ENCODE measurements at places on chromosomes 16 and 17.

DNA sequence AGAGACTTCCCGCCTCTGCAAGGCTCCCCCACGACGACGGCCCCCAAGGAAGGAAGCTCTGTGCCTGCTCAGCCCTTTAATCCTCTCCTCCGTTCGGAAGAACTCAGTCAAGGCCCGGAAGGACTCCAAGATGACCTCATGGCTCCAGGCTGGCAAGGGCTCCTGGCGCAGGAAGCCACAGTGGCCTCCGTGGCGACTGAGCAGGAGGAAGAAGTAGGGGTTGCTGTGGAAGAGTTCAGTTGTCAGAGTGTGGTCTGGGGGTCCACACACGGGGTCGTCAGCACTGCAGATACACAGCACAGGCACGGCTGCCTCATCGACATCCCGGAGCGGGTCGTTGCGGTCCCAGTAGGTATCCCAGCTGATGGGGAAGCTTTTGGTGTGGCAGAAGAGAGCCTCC, 4.2 kb downstream of the ABHD15 start:
- DNase-seq = no peak

DNA sequence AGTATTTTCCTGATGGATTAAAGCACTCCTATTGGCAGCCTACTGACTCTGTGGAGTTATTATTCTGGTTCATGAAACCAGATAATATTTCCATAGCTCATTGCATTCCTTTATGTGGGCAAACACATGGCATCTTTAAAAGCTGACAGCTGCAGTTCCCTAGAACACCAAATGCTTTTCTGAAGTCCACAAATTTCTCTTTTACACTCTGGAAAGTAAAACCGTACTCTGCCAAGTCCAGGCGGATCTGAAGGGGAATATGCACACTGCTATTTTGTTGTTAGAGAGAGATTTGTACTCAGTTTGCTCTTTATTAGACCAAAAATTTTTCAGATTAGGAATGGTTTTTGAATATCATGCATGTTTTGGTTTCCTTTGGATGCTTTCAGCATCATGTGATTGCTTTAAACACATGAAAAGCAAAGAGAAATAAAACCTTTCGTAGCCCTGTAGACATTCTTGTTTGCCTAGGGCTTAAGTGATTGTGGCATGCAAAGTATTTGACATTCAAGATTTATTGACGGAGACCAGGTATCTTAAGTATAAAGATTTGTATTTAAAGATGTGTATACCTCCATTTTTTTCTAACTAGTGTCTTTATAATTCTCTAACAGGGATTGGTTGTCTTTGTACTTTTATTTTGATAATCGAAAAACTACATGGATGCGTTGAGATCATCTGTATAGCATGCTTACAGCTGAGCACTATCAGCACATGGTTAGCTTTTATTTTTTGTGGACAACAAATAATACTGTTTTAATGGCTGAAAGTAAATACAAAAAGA, 19.5 kb downstream of the SEC14L1 start:
- DNase-seq = no peak

- DNase-seq = no peak
Observed at GRCh38 chr17:49333804-49334203, 28.2 kb downstream of the ZNF652 start.

- no peak for DNase-seq
Observed at GRCh38 chr17:72359811-72360210, 239.0 kb downstream of the SOX9 start.

DNA sequence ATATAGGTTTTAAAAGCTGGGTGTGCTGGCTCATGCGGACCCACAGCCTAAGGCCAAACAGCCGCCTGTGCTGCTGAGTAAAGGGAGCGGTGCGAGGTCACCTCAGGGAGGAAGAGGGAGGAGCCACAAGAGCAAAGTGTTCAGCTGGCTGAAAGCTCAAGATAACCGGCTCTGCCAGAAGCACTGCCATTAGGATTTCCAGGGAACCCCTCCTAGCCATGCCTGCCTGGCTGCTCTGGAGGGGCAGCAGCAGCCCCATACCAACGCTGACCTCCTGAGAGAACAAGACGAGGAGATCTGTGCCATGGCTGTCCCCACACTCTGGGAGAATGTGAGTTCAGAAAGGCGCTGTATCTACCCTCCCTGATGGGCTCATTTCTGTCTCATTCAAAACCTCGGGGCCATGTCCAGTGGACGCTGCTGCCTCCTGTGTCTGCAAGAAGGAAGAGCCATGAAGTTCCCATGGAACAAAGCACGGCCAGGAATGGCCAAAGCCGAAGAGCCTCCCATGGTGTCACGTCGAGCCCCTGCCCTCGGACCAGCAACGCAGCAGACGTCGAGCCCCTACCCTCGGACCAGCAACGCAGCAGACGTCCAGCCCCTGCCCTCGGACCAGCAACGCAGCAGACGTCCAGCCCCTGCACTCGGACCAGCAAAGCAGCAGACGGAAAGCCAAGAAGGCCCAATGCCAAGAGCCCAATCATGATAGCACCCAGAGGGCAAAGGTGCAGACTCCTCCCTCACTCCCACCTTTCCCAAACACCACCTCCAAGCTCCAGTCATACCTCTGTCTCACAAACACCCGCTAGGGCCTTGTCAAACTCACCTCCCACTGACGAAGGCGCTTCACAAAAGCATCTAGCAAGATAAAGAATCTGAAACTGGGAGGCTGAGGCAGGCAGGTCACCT, 107.0 kb downstream of the ANKRD11 start:
- no peak for DNase-seq

- DNase-seq = no peak
Observed at GRCh38 chr16:17330044-17330443, 140.7 kb downstream of the XYLT1 start.

- DNase-seq = no peak
Observed at GRCh38 chr17:28182559-28182958, 136.4 kb upstream of the TMEM97 start.

DNA sequence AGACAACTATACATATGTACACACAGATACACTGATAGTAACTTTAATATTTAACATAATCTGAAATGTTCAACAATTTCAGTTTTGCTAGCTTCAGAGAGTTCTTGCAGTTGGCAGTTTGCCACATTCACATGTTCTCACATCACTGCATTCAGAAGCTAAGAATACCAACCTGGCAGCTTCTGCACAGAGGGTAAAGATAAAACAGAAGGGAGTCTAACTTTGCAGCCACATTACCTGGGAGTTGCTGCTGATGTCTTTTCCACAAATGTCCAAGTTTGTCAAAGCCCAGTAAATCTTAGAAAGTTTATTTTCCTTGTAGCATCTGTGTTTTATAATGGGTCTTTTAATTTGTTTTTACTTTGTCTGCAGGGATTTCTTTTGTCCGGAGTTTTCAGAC, 332.0 kb downstream of the BCAS3 start:
- no peak for DNase-seq

DNA sequence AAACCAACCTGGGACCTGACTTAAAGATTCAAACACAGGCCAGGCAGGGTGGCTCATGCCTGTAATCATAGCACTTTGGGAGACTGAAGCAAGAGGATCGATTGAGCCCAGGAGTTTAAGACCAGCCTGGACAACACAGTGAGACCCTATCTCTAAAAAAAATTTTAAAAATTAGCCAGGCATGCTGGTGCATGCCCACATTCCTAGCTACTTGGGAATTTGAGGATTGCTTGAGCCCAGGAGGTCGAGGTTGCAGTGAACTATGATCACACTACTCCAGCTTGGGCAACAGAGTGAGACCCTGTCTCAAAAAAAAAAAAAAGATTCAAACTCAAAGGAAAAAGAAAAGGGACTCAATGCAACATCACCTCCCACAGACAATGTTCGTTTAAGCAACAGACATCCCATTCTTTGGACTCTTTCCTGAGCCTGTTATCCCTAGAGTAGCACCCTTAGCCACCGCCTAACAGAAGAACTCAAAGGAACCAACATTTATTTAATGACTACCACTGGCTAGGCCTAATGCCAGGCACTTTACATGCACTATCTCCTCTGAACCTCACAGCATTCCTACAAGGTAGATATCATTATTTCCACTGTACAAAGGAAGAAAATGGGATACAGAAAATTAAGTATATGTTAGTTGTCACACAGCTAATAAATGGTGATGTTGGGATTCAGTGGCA, 12.7 kb downstream of the MYO18A start:
- DNase-seq = no peak

- DNase-seq = no peak
Observed at GRCh38 chr17:71633391-71633849, 487.4 kb upstream of the SOX9 start.

- no peak for DNase-seq
Observed at GRCh38 chr17:5000237-5000639, 2.5 kb downstream of the KIF1C start.

GRCh38 chr16:79202977-79203376, 397.6 kb downstream of the MAF start:
- DNase-seq = no peak

GRCh38 chr16:50800074-50800473, 58.2 kb downstream of the CYLD start:
- no peak for DNase-seq

DNA sequence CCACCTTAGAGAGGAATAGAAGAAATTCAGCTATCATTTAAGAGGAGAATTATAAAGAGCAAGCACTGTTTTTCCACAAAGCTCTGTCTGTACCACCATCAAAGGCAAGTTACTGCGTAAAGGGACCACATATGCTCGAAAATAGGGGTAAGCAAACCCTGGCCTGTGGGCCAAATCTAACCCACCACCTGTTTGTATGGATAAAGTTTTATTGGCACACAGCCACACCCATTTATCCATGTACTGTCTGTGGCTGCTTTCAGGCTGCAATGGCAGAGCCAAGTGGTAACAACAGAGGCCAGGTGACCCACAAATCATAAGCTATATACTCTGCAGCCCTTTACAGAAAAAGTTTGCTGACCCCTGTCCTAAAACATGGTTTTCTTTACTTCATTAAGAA, 180.3 kb downstream of the MRTFB start:
- no peak for DNase-seq

DNA sequence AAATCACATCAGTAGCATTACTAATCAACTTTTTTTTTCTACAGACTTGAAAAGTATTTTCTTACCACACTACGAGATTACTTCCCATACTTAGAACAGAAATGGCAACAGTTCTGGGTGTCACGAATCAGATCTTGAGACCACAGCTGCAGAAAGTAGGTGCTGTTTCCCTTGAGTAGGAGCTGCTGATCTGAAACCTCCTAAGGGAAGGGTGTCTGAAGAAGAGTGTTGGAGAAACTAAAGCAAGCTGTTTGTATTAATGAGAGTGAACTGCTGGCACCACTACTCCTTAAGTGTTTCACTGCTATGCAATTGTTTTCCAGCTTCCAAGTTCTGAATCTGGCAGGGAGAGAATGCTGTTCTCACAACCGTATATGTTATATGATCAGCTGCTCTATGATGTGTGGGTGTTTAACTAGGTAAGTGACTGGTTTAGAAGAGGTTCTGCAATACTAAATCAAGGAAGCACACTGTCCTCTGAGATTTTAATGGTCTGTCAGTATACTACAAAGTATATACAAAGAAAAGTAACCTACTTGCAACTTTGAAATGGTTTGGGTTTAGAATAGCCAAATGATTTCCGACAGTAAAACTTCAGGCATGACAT, 3.3 kb downstream of the ZNF652 start:
- no peak for DNase-seq

DNA sequence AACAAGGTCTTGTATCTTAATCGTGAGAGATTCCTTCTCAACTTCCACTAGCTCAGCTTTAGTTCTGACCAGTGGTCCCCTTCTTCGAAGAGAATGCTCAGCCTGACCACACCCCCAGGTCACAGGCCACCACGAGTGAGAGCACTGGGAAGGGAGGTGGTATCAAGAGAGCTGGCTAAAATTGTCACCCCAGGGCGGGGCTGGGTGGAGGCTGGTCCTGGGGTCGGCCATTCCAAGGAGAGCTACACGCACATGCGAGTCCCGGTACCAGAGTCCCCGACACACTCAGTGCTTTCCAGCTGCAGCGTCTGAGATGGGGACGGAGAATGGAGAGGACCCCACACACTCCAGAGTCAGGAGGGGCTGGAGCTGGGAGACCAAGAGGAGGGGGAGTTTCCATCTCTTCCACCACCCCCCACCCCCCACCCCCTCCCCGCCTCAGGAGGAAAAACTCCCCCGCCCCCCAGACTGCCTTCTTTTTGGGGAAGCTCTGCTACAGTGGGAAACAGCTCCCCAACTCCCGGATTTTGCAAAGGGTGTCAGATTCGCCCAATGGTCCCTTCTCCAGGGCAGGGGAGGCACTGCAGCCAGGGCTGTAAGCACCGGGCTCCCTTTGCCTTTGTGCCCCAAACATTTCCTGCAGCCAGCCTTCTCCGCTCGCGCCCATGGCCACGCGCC, 1.6 kb downstream of the C1QL1 start:
- no peak for DNase-seq

GRCh38 chr17:40230670-40231069, 11.6 kb downstream of the WIPF2 start:
- no peak for DNase-seq

DNA sequence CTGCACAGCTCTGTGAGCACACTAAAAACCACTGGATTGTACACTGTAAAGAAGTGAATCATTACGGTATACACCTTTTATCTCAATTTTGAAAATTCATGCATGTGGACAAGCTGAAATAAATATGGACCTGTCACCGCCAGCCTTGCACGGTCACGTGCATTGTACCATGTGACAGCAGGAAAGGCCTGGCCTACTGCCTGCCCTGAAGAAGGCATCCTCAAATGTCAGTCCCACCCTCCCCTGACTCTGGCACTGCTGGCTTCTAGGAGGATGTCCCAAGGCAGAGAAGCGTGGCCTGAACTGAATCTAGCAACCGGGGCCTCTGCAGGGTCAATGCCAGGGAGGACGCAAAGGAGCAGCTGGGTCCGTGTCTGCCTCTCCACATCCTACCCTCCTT, 34.6 kb downstream of the SLC38A8 start:
- no peak for DNase-seq

DNA sequence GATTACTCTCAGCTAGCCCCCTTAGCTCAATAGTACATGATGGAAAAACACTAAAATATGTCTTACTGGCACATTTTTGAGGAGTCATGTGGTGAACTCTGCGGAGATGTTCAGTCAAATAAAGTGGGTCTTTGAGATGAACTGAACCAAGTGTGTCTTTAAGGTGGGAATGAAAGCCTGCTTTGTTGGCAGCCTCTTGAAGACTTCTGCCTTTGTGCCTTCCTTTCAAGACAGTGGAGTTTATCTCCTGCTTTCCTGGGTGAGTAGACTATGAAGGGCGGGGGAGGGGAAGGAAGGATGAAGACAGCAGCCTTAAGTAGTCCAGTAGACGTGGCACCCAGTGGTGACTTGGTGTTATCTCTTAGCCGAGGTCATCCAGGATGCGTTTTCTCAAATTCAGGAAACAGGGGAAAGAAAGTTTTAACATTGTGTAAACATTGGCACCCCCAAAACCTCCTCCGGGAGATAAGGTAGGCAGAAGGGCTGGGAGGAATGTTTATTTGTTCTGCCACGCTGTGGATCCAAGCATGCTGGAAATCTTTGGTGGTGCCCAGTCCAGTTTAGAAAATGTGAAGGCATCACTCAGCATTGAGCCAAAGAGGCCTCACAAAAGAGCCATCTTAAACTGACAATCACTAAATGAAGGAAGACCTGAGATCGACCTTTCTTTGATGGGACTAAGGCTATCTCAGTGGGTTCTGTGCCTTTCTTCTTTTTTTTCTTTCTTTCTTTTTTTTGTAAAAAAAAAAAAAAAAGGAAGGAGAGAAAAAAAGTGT, 220.6 kb downstream of the FTO start:
- no peak for DNase-seq

GRCh38 chr16:23072769-23073549, 76.3 kb downstream of the USP31 start:
- DNase-seq = no peak
